Esophagus squamous epithelium (tissue), 5 donors: ENCODE measurements at places on chromosomes 5 and 9.

DNA sequence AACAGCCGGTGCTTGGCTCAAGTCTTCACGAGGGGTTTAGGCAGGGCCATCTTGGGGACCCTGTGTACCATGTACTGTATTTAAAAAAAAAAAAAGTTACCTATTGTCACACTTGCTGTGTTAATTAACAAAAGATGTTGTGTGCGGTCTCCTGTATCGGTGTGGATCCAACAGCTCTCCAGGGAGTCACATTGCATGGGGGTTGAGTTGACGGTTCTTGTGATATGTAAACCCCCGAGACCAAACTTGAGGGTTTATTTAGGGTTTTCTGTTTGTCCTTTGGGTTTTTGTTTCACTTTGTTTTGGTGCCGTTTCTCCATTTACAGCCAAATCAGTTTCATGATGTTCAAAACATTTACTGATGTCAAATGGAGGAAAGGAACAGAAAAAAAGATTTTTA, 22.2 kb downstream of the AMBP start:
- no peak for DNase-seq

DNA sequence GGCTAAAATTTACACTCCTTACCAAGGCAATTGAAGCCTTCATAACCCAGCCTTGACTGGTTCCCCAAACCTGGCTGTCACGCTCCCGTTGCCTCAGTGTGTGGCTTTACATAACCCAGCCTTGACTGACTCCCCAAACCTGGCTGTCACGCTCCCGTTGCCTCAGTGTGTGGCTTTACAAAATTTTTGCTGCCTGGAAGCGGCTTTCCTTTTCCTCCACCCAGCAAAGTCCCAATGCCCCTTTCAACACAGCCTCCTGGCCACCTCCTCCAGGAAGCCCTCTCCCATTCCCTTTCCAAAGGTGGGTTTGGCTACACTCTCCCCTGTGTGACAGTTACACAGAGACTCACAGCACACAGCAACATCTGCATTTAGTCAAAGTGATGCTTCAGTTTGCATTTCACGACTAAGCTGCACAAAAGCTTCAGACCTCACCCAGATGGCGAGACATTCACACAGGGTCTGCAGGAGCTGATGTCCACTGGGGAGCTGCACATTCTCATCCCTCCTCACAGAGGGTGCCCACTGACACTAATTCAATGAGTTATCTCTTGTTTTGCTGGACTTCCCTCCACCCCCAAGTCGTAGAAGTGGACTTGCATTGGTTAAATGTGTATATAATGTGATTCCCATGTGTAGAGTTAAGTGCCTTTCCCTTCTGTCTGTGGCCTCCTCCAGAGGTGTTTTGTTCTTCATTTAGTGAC, 156.6 kb upstream of the PHYKPL start:
- no peak for DNase-seq

- DNase-seq = no peak
Measured at GRCh38 chr9:94591876-94592275, 1.7 kb downstream of the FBP2 start.

DNA sequence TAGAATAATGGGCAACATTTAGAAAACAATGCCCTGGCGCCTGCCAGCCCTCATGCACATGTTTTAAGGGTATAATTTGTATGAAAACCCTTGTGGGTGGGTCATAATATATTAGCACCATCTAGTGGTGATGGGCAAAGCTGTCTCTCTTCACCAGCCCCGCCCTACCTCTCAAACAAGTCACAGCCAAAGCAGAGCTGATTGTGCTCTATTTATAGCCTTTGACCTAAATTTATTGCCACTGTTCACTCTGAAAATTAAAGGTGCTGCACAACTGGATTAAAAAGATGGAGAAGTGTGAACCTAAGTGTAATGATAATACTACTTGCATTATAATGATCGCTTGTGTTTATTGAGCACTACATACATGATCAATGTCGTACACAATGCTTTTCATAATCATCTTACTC, 131.9 kb upstream of the ANKH start:
- no peak for DNase-seq

DNA sequence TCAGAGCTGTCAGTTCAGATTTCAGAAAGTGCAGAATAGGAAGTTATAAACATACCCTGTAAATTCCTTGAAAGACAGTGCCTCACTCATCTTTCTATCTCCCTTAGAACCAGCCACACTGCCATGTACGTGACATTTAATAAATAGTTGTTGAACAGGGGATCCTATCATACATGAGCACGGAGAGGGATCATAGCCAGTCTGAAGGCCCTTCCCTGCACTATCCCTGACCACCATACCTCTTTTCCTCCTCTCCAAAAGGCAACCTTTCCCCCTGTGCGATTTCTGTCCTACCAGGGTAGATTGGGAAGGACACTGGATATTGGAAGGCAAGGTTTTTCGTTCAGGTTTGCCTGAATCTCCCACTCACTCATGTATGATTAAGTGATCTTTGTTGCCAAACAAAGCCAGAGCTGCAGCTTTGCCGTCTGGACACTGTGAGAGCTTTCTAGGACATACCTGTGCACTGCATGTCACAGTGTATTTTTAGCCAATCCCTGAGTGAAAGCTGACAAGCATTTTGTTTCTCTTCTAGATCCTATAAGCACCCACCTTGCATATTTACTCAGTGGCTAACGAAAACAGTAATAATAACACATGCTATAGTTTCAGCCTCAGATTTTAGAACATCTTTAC, 986.5 kb upstream of the WWC1 start:
- DNase-seq = no peak

DNA sequence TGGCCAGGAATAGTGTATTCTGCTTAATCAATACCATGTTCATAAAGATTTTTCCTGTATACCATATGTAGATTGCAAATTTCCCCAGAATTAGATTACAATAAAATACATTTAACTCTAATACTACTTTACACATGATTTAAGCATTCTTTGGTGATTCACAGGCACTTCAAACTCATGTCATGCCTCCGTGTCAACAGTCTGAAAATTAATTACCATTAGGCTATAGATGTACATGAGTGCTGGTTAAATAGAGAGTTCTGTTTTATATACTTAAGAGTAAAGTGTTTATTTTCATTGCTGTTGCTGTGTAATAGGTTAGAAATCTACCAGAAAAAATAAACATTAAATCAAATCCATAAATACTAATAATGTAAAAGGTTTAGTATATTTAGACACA, 159.8 kb downstream of the ZSWIM6 start:
- DNase-seq = no peak

- no peak for DNase-seq
Measured at GRCh38 chr9:79224672-79225433, 346.9 kb upstream of the TLE4 start.

GRCh38 chr5:25618821-25619220, 974.0 kb upstream of the CDH10 start:
- DNase-seq = no peak

- DNase-seq = no peak
Measured at GRCh38 chr5:158811921-158812320, 287.8 kb downstream of the EBF1 start.

GRCh38 chr5:43309637-43310036, 3.6 kb downstream of the HMGCS1 start:
- no peak for DNase-seq

- DNase-seq = no peak
Measured at GRCh38 chr5:167814828-167815227, 476.6 kb upstream of the WWC1 start.

- no peak for DNase-seq
Measured at GRCh38 chr5:121658221-121658620, 193.5 kb upstream of the FTMT start.

- DNase-seq = no peak
Measured at GRCh38 chr5:67310169-67310568, 113.6 kb upstream of the CD180 start.

DNA sequence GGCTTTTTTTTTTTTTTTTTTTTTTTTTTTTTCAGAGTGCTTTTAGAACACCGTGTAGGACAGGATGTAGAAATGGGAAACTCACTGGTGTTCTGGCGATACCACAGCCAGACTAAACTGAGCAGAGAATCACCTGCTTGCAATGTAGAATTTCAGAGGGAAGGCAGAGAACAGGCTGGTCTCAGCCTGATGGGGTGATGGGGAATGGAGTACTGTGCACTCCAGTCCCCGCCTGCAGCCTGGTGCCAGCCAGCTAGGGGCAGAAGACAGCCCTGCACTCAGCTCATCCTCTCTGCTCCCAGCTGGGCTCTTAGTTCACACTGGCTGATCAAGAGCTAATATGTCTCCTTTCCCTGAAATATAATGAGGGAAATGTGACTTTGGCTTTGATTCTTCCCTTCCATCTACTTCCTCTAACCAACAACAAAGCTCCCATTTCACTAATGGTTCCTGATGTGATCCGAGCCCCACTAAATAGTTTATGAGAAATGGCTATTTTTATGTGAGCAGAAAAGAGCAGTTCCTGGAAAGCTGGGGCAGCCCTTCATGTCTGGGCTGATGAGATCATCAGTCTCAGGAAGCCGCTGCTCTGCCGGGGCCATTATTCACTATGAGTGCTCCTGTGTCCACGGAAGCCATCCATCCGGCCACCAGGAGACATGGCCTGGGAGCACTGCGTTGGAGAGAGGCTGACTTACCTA, 209.7 kb downstream of the GADD45G start:
- no peak for DNase-seq

DNA sequence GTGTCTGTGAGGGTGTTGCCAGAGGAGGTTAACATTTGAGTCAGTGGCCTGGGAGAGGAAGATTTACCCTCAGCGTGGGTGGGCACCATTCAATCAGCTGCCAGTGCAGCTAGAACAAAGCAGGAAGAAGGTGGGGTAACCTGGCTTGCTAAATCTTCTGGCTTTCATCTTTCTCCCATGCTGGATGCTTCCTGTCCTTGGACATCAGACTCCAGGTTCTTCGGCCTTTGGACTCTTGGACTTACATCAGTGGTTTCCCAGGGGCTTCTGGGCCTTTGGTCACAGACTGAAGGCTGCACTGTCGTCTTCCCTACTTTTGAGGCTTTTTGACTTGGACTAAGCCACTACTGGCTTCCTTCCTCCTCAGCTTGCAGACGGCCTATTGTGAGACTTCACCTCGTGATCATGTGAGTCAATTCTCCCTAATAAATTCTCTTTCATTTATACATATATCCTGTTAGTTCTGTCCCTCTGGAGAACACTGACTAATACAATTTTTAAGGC, 38.1 kb downstream of the PBX3 start:
- no peak for DNase-seq

- DNase-seq = no peak
Measured at GRCh38 chr9:111456529-111456928, 27.7 kb downstream of the ECPAS start.

- no peak for DNase-seq
Measured at GRCh38 chr5:172786736-172787462, 15.9 kb upstream of the DUSP1 start.

DNA sequence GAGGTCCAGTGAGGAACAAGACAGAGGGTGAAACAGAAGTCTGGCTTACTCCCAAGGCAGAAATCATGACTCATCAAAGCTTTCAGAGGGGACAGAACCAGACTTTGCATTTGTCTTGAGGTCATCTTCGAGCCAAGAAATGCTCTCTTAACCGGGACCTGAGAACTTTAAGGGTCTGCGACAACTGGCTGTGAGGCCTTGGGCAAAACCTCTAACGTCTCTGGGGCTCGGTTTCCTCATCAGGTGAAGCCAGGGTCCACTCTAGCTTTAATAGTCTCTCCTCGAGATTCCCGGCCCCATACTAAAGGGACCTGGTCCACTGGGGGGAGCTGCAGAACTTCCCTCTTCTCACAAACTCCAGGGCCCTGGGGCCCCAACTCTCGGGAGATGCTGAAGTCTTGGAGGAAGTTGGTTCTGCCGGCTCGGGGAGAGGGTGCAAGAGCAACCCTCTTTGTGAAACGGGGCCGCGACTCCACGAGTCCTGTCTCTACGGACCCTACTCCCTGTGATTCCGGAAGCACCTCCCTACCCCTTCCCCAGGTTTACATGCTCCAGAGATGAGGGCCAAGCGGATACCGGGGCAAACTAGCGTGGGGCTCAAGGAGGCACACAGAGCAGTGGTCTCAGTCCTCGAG, 2.6 kb downstream of the GLIS3 start:
- peak; percentile 13 for DNase-seq

DNA sequence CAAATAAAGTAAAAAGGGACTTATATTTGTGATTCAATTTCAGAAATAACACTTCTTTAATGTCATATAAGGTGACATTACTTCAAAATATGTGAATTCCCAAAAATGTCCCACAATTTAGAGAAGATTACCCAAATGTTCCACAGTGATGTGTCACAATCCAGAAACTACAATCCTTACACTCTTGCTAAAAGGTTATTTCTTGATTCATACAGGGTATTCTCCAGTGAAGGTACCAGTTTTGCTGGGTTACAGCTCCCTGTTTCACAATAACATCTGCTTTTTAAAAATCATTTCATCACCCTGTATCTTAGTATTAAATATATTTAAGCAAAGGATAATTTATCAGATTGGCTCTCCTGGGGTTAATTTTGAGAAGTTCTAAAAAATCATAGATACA, 11.0 kb downstream of the FBN2 start:
- DNase-seq = no peak

GRCh38 chr5:74241751-74242140, 398.8 kb downstream of the ENC1 start:
- DNase-seq = no peak

GRCh38 chr5:61828856-61829255, 477.1 kb upstream of the KIF2A start:
- no peak for DNase-seq

DNA sequence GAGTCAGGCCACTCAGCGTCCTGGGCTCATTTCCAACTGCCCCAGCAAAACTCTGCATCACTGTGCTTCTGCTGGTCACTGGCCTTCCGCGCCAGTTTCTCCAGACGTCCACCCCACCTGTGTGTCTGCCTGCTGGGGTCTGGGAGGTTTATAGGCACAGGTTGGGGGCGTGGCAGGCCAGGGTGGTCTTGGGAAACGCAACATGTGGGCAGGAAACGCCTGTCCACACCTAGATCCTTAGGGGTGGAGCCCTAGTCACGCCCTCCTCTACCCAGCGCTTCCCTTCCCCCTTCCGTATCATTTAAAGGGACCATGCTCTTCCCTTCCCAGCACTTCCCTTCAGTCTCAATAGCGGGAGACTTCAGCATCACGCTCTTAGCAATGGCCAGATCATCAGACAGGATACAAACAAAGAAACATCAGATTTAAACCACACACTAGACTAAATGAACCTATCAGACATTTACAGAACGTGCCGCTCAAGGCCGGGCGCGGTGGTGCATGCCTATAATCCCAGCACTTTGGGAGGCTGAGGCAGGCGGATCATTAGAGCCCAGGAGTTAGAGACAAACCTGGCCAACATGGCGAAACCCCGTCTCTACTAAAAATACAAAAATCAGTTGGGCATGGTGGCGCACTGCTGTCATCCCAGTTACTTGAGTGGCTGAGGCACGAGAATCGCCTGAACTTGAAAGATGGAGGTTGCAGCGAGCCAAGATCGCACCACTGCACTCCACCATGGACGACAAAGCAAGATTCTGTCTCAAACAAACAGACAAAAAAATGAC, 11.8 kb upstream of the BTNL9 start:
- no peak for DNase-seq

- DNase-seq = no peak
Measured at GRCh38 chr5:40437452-40437861, 242.3 kb upstream of the PTGER4 start.

DNA sequence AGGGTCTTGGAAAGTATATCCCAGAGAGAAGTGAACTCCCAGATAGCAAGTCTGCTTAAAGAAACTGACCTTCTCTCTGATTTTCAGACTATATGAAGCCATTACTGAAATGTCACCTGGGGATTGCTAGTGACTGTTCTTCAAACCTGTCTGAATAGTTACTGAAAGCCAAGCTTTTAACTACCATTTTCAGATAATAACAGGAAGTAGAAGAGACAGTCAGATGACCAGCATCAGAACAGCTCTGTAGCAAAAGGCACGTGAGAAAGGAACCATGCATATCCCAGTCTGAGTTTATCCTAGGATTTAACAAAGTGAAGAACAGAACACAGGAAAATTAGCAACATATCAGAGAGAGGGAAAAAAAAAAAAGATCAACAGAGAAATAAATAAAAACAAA, 74.9 kb upstream of the SELENOP start:
- DNase-seq = no peak
